ENCODE measurements at places on chromosomes 2 and 18. TPM values are rescaled to one million over a fixed set of nuclear protein-coding genes. Genes with fewer than 3 reads are reported as not detected.

Gene GREB1L
- not detected for total RNA-seq

Gene RUFY4
- total RNA-seq, result 0.88 TPM

DNA sequence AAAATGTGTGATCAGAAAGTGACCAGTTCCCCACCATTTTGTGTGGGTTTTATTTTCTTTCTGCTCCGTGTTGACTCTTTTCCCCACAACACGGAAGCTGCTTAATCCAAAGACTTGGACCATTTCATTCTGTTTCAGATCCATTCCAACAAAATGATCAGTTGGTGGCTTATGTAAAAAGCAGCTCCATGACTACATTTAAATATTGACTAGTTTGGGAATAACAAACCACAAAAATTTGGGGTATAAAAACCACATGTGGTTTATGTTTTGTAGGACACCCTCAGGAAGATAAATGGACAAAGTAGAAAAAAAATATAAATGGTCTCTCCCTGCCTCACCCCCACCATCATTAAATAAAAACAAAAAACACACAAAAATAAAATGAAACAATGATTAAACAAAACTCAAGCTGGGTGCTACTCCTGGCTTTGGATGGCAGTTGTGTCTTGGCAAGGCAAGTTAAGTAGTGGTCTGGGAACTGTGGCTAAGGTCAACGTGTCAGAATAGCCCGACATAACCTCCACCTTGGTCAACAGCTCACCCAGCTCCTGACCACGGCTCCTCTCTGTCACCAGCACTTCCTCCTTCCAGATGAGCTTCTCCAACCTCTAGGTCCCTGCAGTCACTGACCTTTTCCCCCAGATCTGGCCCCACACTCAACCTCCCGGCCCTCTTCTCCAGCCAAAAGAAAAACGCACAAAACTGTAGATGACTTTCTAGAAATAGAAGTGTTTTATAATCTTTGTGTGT lies 12.8 kb upstream of the WIPF1 start:
- no peak for DNase-seq

DNA sequence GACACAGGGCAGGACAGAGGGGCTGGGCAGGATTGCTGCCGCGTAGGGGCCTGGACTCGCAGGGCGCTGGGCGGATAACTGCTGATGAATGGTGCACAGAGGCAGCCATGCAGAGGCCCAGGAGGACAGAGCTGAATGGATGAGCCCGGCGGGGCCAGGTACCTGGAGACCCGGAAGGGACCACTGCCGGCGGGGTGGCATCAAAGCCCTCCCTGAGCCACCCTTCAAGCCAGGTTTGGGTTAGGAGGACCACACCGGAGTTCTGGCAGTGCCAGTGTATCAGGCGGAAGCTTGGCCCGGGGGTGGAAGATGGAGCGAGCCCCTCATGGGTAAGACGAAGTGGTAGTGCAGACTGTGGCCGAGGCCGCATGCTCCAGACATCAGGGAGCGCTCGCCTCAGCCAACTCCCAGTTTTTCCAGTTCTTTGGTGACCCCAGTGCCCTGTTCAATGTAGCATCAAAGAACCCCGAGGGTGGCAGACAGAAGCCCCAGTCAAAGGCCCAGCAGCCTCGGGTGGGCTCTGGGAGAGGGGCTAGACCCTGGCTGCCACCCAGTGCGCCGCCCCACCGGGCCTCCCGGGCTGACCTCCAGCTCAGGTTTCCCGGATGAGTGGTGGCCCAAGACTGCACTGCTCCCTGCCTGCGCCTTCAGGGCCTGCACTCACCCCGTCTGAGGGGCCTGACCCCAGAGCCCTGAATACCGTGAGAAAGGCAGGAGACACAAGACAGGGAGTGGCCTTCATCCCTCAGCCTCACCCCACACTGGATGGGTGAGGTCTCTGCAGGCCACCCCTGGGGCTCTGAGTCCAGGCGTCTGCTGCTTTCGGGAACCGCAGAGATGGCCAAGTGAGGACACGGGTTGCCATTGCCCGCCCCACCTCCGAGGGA lies 50.9 kb downstream of the ACAA2 start:
- no peak for DNase-seq

Measured in activated CD8-positive, alpha-beta T cell treated with anti-CD3 and anti-CD28 coated beads for 36 hours (primary cell).